Stimulated activated CD8-positive, alpha-beta memory T cell treated with anti-CD3 and anti-CD28 coated beads, Interleukin-7, amount 100 ng/mL, for 24 hours (primary cell): ENCODE measurements at places on chromosomes 5 and 9.

GRCh38 chr9:86300701-86301100, 18.4 kb upstream of the ISCA1 start:
- no peak for DNase-seq

DNA sequence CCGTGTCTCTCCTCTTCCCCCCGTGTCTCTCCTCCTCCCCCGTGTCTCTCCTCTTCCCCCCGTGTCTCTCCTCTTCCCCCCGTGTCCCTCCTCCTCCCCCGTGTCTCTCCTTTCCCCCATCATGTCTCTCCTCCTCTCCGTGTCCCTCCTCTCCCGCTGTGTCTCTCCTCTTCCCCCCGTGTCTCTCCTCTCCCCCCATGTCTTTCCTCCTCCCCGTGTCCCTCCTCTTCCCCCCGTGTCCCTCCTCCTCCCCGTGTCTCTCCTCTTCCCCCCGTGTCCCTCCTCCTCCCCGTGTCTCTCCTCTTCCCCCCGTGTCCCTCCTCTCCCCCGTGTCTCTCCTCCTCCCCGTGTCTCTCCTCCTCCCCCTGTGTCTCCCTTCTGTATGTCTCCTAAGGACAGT, 12.8 kb upstream of the RNU6ATAC start:
- DNase-seq, result no peak

DNA sequence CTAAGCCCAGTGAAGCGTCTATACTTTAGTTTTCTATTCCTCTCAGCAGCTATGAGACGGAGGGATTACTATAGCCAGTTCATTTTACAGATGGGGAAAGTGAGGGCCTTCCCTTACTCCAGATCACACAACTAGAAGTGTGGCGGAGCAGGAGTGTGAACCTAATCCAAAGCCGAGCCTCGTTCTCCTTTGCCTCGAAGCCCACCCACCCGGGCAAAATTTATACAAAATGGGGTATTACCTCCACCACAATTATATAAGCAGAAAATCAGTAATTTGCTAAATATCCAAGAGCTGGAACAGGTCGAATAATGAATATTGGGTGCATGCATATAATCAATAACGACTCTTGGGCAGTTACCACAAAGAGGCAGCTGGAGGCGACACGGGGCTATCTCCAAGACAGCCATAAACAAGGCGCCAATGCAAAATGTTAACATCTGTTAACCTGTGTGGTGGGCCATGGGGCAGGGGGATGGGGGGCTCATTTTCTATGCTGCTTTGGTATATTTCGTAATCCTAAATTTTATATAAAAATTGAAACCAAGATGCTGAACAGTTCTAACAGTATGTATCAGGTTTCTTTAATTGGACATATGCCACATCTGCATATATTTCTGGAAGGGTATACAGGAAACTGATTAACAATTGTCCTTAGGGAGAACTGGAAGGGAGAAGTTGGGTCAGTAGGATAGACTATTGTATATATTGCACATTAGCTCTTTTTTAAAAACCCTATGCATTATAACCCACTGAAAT, 1.2 kb upstream of the RNF44 start:
- DNase-seq, result no peak

DNA sequence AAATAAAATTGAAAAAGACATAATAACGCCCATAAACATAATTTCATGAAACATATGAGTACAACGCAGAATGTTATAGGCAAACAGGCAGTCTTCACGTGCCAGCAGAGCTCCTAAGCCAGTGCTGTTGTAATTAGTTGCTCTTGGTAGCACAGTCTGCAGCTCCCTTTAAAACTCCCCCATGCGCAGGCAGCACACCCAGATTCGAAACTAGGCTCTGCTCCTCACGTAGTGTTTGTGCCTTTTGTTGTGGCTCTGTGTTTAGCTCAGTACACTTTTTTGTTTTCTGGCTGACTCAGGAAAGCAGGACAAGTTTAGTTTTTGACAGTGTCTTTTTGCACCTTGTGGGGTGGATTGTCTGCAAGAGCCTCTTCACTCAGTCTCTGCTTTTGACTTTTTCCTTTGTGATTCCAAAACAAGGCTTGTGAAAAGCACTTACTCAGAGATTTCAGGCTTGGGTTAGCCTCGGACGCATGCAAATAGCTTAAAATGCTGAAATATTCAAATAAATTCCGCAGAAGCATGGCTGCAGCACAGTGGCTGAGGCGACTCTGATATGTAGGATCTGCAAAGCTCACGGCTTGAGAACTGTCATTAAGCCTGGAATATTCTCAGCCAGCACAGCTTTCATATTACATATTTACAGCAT, 113.6 kb downstream of the IRX1 start:
- DNase-seq, result no peak

DNA sequence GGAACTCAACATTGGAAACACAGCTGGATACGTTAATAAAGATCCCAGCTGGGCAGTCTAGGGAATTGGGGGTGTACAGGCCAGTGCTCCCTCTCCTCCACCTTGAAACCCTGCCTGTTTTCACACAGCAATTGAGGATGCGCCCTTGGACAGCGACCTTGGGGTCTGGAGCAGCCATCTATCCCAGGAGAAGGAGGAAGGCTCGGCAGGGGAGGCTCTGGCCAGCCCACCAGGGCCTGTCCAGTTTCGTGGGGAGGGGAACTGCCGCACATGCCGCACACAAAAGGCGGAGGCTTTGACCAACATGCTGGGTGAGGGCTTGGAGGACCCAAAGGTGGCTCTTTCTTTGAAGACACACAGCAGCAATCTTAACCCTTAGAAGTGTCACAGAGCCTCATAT, 1.4 kb downstream of the COL23A1 start:
- DNase-seq, result no peak

- no peak for DNase-seq
These were observed 259.2 kb downstream of the CDH10 start for GRCh38 chr5:24385617-24386016.

DNA sequence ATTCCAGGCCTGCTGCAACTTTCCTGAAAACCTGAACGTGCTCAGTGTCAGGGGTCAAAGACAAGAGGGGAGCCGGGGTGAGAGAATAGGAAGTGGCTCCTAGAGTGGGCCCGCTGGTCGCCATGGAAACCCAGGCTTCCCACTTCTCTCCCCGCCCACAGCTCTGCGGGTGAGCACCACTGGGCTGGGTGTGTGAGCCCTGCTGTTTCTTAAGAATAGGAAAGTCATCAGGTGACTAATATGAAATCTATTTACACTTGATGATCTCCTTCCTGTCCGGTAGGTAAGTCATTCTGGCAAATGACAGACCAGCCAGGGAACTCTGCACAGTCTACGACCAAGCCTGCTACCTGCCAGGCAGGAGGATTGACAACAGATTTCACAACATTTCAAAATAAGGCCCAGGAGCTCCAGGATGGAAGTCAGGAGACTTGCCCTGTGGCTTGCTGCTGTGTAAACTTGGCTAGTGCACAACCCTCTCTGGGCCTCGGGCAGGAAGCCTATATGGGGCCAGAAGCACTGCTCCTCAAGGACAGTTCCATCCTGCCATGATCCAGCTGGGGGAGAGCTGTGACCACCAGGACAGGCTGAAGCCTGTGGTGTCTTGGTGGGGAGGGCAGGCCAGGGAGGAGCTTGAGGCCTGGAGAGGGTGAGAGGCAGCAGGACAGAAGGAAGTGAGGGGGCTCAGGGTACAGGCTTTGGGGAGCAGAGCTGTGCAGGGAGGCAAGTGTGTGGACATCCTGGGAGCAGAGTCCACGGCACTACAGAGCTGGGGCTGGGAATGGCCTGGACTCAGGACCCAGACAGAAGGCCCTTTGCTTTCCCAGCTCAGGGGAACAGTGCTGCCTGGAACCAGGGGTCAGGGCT, 60.6 kb downstream of the SHB start:
- DNase-seq, result peak; percentile 31

DNA sequence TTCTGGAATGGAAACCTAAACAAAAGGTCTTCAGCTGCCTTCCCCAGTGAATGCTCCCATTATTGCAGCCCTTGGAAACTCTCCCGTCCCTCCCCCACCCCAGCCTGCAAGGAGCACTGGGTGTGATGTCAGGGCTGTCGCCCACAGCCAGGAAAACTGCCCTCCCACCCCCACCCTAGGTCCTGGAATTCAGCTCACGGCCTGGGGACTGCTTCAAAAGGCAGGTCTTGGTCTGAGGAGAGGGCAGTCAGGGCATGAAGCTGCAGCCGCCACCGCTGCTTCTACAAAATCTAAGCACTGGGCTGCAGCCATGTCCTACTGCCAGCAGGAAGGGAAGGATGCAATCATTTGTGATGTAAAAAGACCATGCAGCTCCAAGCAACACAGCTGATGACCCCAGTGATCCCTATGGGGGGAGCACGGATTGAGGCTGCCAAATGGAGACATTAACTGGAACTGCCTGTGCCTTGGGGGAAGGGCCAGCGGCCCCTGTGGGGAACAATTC, 11.4 kb downstream of the GRHPR start:
- no peak for DNase-seq

DNA sequence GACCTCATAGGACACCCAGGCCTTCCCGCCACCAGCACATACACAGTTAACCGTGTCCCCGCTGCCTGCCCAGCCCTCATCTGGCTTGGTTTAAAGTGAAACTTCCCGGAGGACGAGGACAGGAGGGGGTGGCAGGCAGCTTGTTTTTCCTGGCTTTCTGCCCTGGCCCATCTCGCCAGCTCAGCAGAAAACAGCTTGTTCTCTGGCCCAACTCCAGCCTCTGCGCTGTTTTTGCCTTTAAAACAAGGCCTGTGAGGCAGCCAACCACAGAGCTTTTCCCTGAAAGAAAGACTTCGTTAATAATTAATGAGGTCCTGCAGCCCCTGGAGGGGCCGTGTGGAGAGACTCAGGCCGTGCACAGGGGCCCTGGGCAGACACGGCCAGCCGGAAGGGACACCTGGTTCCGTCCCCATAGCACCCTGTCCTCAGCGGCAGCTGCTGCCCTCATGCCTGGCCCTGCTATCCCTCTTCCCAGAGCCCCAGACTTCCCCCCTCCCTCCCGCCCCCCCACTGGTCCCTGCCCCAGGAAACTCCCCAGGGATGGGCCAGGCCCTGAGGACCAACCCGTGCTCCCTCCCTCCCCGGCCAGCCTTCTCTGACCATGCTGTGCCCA, 108.7 kb downstream of the RXRA start:
- no peak for DNase-seq

GRCh38 chr9:99720455-99721050, 101.1 kb upstream of the NR4A3 start:
- no peak for DNase-seq

- DNase-seq, result peak; percentile 20
These were observed 1.7 kb upstream of the POMT1 start for GRCh38 chr9:131500939-131501541.

- no peak for DNase-seq
These were observed 367.6 kb downstream of the GLIS3 start for GRCh38 chr9:3931996-3932906.
